Thoracic aorta (tissue), 2 donors: ENCODE measurements at places on chromosomes 7 and 10. TPM values are rescaled to one million over a fixed set of nuclear protein-coding genes. Genes with fewer than 3 reads are reported as not detected.
A peak's percentile ranks its signal among the peaks of the same experiment; 100 is the strongest.

DNA sequence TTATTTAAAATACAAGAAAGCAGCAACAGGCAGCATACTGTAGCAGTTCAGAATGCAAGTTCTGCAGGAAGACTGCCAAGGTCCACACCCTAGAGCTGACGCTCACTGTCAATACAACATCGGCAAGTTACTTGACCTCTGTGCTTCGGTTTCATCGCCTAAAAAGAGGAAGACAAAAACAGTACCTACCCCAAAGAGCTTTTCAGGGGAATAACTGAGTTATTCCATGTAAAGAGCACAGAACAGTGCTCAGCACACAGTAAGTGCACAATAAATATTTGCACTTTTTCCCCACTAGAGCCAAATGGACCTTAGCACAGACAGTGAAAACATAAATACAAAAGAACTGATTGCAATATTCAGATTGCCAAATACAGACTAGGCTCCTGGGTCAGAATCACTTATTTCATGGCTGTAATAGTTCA, 88.6 kb downstream of the USP6NL start:
- peaks cover 35% of the 10 kb centered on the region for H3K4me1 ChIP-seq
- no peaks in the 10 kb centered on the region for H3K27me3 ChIP-seq
- no peaks in the 10 kb centered on the region for H3K36me3 ChIP-seq
- H3K4me3 ChIP-seq: no peak overlapping the region
- H3K27ac ChIP-seq: no peak overlapping the region

GRCh38 chr7:106071999-106072714, 40.0 kb downstream of the SYPL1 start:
- no peaks in the 10 kb centered on the region for H3K36me3 ChIP-seq
- H3K27me3 ChIP-seq: no peaks in the 10 kb centered on the region
- no peak for DNase-seq
- no peaks in the 10 kb centered on the region for H3K4me1 ChIP-seq
- no peak overlapping the region for H3K27ac ChIP-seq

- no peaks in the 10 kb centered on the region for H3K36me3 ChIP-seq
- H3K27me3 ChIP-seq: no peaks in the 10 kb centered on the region
- no peaks in the 10 kb centered on the region for H3K4me1 ChIP-seq
- DNase-seq: no peak
Measured at GRCh38 chr7:79376299-79377025, 77.0 kb downstream of the MAGI2 start.

DNA sequence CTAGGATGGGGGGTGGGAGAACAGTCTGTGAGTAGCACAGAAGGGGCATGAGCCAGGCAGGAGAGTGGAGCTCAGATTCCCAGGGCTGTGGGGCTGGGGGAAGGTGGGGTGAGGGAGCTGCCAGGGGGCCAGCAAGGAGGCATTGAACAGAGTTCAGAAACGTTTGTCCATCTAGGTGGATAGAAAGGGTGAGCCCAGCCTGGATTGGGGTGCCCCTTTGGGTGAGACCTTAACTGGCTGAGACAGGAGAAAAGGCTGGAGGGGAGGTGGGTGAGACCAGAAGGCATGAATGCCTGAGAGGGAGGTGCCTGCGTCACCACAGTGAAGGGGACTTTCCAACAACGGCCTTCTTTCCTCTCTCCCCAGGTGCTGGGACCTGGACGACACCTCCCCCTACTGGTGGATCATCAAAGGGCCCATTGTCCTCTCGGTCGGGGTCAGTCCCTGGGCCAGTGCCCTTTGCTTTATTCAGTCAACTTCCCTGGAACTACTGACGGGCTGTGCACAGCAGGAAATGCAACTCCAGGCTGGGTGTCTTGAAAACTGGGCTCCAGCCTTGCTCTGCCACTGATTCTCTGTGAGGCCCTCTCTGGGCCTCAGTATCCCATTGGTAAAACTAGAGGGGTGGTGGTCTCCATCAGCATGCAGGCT, 11.0 kb downstream of the GHRHR start:
- no peaks in the 10 kb centered on the region for H3K36me3 ChIP-seq
- H3K27ac ChIP-seq: no peak overlapping the region
- DNase-seq: no peak
- no peaks in the 10 kb centered on the region for H3K27me3 ChIP-seq
- no peaks in the 10 kb centered on the region for H3K4me1 ChIP-seq

DNA sequence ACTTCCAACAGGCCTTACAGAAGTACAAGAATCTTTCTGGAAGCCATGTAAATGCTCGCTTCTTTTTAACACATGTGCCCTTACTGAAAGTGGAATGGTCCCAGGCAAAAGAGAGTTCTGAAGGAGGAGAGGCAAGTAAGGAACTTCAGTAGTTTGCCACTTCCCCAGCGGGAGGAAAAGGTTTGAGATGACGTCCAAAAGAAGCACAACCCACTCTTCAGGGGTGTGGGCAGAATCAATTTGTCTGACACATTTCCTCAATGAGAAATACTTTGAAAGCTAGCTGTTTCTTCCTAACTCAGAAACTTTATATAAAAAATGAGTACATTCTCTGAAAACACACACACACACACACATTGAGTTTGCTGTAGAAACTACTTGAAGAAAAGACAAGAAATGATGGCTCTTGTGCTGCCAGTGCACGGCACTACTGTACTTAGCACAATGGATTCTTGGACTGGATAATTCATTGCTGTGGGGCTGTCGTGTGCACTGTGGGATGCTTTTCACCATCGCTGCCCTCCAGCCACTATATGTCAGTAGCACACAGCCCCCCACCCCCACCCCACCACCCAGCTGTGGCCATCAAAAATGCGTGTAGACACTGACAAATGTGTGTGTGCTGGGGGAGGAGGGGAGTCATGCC, 183.0 kb downstream of the SRPK2 start:
- H3K4me1 ChIP-seq: peaks cover 13% of the 10 kb centered on the region
- H3K27ac ChIP-seq: no peak overlapping the region
- no peaks in the 10 kb centered on the region for H3K27me3 ChIP-seq

GRCh38 chr7:13879994-13880686, 109.3 kb downstream of the ETV1 start:
- no peaks in the 10 kb centered on the region for H3K36me3 ChIP-seq
- DNase-seq: no peak
- H3K4me1 ChIP-seq: no peaks in the 10 kb centered on the region
- H3K27ac ChIP-seq: no peak overlapping the region
- no peaks in the 10 kb centered on the region for H3K27me3 ChIP-seq
- H3K4me3 ChIP-seq: no peak overlapping the region

PTPRZ1 gene
- 5.1 TPM for total RNA-seq

- H3K4me1 ChIP-seq: peaks cover 21% of the 10 kb centered on the region
- peak overlapping the region; percentile 46 for H3K4me3 ChIP-seq
- H3K27me3 ChIP-seq: no peaks in the 10 kb centered on the region
- DNase-seq: no peak
- peak overlapping the region; percentile 85 for H3K27ac ChIP-seq
Measured at GRCh38 chr7:801940-802381, 30.3 kb upstream of the SUN1 start.

- no peak overlapping the region for H3K4me3 ChIP-seq
- no peaks in the 10 kb centered on the region for H3K4me1 ChIP-seq
- no peaks in the 10 kb centered on the region for H3K36me3 ChIP-seq
- DNase-seq: no peak
- H3K27me3 ChIP-seq: no peaks in the 10 kb centered on the region
- no peak overlapping the region for H3K27ac ChIP-seq
Measured at GRCh38 chr10:71631007-71631861, 88.3 kb downstream of the C10orf105 start.
